ENCODE measurements at places on chromosomes 3 and 15. TPM values are rescaled to one million over a fixed set of nuclear protein-coding genes. Genes with fewer than 3 reads are reported as not detected.

Gene DVL3
- 53.3 TPM for total RNA-seq

Gene ZNF710
- total RNA-seq = 34.1 TPM

Gene GUCA1C
- total RNA-seq = not detected

Gene DCP1A
- 22.5 TPM for total RNA-seq

Gene CILP
- 0.19 TPM for total RNA-seq

Gene ANKRD63
- not detected for total RNA-seq

Gene TEX55
- not detected for total RNA-seq

Gene SERPINI1
- total RNA-seq = 11.0 TPM

Gene AP3S2
- 33.6 TPM for total RNA-seq

Gene SCG3
- not detected for total RNA-seq

Gene GP5
- total RNA-seq = 1.3 TPM

Gene SLC51A
- total RNA-seq = 9.3 TPM

Gene IMPG2
- 0.66 TPM for total RNA-seq

Gene COL8A1
- 1.7 TPM for total RNA-seq

DNA sequence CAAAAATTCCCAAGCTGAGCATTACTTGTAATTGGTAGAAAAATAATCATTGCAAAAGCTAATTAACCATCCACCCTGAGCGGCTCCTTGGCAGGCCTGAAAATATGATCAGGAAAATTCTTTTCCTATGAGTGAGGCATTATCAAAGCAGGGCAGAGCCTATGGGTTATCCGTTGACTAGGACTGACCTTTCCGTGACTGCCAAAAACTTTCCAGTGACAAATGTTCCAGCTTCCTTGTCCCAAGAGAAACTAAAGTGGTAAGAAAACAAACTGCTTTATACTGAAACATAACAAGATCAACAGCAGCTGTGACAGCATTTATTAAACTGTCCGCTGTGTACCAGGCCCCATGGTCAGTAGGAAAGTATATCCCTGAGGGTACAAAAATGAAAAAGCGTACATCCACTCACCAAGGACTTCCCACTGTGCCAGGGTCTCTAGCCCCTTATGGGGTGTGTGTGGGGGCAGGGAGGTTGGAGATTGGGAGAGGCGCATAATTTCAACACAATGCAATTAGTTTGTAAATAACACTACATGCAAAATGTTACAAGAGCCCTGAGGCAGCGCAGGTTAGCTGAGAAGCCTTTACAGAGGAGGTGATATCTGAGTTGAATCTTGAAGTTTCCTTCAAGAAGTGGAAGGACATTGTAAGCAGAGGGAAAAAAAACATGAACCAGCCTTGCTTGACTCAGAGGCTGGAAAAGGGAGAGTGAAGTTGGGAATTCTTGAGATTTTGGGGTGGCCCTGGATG is 8.5 kb downstream of the LIPC start:
- no peak for DNase-seq

DNA sequence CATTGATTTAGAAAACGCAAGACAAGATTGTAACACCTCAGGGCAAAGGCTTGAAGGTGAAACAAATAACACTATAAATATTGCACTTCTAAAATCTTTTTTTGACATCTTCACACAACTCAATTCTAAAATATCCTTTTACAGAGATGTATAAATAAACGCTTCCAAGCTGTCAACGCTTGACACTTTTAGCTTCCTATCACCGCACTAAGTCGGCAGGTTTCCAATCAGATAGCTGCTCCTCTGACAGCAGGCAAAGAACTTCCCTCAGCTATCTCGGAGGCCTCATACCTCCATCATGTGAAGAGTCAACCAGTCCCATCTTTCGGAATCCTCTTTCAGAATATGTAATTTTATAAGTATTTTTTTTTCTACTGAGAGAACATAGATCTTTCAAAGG is 71.0 kb downstream of the PCOLCE2 start:
- no peak for DNase-seq

DNA sequence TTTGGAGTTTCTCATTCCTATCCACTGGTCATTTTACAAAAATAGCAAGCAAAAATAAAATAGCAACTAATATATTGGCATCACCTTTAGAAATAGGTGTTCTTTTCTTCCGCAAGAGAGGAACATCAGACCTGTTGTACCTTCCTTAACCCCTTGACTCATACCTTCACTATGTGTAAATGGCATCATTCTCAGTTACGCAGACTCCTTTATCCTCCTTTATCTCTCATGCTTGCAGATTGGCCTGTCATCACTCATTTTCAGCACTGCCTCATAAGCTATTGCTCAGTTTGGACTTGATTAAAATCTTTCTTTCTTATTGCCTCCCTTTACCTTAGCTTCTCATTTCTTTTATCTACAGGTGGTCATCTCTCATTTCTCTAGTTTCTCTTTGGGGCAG is 21.4 kb downstream of the ARHGEF26 start:
- no peak for DNase-seq

- no peak for DNase-seq
Observed at GRCh38 chr15:51775967-51776816, 24.8 kb downstream of the TMOD2 start.

- DNase-seq = no peak
Observed at GRCh38 chr3:47291158-47291753, 8.5 kb downstream of the KLHL18 start.

- DNase-seq = peak; percentile 80
Observed at GRCh38 chr3:112117841-112118571, 15.0 kb downstream of the GCSAM start.

- no peak for DNase-seq
Observed at GRCh38 chr3:193640165-193640715, 47.2 kb downstream of the OPA1 start.

- DNase-seq = no peak
Observed at GRCh38 chr3:8458238-8458661, 43.4 kb upstream of the LMCD1 start.

DNA sequence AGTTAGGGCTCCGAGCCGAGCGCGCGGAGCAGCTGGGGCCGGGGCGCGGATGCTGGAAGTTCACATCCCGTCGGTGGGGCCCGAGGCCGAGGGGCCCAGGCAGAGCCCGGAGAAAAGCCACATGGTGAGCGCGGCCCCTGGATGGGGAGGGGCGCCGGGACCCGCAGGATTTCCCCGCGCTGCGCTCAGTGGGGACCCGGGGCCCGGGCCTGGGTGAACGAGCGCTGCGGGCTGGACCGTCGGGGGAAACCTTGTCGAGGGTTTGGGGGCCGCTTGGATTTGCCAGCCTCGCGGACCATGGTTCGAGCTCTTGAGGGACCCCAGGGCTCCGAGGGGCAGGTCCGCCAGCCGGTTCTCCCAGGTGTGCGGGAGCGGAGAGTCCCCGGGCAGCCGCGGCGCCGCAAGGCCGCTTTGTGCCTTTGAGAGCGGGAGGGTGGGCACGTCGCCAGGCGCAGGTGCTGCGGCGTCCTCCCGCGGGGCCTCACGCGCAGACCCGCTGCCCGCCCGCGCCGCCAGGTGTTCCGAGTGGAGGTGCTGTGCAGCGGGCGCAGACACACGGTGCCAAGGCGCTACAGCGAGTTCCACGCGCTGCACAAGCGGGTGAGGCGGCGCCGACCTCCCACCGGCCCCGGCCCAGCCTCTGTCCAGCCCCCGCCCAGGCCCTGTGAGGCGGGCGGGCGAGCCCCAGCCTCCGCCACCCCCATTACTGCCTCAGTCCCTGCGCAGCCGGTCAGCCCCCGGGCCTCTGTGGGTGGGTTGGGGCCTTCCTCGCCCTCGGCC is at the start of gene SNX22:
TSS of gene SNX22 (plus strand) at position 5 of the 780 bp plus-strand sequence. CDS start at position 50, 45 bp downstream.
- peak; percentile 86 for DNase-seq

DNA sequence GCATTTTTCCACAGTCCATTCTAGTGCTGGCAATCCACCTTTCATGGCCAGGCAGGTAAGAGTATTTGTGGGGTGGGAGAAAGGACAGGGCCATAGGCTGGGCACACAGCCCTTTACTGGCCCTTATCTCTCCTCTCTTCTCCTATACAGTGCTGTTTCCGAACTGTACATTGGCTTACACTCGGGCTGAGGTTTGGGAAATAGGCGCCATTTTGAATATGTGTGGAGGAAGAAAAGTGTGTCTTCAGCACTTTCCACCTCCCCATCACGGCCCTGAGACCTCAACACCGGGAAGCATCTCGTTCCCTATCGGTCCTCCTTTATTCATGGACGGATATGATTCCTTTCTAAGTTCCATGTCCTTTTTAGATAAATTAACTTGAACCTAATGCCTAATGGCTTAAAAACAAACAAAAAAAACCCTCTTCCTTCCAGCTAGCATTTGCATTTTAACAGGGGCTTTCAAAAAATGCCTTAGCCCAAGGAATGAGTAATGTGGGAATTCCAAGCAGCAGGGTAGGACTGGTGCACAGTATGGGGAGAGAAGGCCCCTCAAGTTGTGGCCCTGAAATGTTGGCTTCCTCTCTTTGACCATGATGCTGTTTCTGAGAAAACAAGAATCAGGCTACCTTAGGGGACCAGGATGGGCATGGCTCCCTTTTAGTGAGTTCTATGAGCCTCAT is 24.5 kb downstream of the CD86 start:
- DNase-seq = no peak

DNA sequence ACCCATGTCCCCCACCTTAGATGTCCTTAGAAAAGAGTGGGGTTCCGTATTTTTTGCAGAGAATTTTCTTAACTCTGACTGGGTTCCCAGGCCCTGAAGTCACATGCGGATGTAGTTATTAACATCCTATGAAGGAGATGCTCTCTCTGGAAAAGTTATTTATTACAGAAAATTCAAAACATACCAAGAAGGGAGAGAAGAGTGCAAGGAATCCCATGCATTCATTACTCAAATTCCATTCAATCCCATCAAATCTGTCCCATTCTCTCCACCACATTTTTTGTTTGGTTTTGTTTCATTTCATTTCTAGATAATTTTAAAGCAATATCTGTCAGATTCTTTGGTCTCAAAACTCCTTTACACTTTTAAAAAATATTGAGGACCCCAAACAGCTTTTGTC is 34.3 kb upstream of the ANKRD34C start:
- DNase-seq = no peak

GRCh38 chr3:176969506-176969905 is 227.8 kb downstream of the TBL1XR1 start:
- DNase-seq = no peak

DNA sequence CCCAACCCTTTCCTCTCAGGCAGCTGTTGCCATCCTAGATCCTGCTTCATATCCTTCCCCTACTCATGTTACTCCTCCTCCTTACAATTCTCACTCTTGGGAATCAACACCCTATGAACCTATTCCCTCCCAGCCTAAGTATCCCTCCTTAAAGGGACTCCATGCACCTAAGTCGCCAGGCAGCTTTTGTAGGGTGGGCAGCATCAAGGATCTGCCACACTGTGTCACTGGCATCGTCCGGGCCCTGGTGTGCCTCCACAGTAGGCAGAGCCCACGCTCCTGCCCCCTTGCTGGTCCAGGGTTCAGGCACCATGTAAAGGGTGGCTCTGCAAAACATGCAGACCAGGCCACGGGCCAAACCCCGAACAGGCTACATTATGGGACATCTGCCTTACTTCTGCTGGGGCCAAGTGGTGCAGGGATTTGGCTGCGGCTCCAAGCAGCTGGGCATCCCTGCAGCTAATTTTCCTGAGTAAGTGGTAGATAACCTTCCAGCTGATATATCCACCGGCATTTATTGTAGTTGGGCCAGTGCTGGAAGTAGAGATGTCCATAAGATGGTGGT is 53.4 kb downstream of the GSK3B start:
- DNase-seq = no peak

- no peak for DNase-seq
Observed at GRCh38 chr15:75531041-75531450, 48.1 kb downstream of the PTPN9 start.

GRCh38 chr3:166307756-166308350 is 470.6 kb upstream of the BCHE start:
- DNase-seq = no peak
